ENCODE measurements at places on chromosomes 12 and 14.

DNA sequence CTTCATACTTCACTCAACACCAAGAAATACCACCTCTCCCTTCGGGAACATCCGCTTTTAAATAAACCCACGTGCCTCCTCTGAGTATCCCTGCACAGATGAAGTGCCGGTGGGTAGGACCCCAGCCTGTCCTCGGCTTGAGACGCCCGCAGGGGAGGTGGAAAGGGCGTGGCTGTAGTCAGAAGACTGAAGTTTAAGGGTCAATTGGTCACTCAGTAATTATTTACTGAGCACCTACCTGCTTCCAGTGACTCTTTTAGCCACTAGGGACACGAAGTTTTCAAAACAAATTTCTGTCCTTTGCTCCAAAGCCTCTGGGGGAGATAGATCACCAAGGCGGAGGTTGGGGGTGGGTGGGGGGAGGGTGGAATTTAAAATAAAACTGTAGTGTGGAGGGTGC is 309.4 kb downstream of the VRK1 start:
- DNase-seq, result no peak

DNA sequence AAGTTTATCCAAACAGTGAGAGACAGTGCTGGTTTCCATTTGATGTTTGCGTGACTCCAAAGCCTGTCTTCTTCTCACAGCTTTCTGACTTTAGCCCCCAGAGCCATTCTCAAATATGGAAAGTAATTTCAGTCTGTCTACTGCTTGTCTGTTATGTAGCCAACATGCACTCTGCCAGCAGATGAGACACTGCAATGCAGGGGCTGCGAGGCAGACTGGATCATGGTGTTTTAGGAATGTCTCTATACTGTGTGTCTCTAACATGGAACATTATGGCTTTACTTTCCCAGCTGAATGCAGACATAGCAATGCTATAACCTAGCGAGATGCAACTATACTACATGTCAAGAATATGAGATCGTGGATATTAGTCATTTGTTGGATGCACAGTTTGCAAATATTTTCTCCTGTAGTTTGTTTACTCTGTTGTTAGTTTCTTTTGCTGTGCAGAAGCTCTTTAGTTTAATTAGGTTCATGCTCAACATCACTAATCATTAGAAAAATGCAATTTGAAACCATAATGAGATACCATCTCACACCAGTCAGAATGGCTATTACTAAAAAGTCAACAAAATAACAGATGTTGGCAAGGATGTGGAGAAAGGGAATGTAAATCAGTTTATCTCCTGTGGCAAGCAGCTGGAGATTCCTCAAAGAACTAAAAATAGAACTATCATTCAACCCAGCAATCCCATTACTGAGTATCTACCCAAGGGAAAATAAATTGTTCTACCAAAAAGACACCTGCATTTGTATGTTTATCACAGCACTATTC is 235.8 kb upstream of the TMTC1 start:
- no peak for DNase-seq

DNA sequence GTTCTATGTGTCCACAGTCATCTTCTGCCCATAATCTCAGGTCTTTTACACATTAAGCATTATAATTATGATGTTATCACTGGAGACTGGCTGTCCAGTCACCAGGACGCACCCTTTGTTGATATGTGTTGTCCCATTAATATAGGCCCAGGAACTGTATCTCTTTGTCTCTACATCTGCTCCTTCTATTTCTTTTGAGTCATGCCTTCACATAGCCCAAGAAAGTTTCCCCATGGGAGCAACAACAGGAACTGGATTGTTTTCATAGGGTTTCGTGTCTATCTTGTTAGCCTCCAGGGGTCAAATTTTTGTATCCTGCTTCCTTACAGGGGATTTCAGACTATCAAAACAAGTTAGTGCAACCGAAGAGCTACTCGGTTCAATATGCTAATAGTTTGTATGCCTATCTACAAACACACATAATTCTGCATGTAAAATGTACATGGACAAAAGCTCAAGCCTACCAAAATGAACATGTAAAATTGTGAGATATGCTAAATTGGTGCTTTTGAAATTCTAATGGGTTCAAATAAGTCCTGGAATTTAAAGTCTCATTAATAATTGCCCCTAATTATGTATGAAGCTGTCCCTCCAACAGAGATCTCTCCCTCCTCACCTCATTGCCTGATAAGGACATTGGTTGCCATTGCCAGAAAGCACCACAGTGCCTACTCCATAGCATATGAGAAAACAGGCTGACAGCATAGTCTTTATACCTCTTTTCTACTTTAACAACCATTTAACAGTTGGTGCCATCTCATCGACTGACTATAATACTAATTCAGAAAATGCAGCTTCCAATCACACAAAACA is 99.8 kb upstream of the DIO2 start:
- DNase-seq, result no peak

GRCh38 chr14:24785698-24786097 is 151.7 kb upstream of the GZMB start:
- no peak for DNase-seq

DNA sequence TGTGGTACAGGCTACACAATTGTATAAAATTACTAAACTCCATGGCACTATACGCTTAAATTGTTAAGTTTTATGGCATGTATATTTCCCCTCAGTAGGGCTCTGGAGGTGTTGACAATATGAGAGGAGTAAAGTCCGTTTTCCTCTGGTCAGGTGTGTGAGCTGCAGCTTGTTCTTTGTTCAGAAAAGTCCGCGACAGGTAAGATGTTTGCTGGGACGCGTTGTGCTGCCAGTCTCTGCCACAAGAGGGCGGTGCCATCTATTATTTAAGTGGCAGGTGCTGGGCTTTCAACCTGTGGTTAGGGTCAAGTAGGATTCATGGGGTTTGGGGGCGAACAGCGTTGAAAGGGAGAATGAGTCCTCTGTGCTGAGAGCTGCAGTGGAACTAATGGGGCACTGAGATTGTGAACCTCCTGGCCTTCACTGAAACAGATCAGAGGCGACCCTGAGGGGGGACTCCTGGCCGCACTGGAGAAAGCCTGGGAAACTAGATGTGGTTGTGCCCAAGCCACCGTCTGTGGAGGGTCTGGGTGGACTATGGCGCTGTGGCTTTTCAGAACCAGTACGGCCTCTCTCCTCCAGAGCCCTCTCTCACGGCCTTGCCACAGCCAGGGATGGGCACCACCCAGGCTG is 179.0 kb downstream of the SLC15A4 start:
- peak; percentile 28 for DNase-seq

DNA sequence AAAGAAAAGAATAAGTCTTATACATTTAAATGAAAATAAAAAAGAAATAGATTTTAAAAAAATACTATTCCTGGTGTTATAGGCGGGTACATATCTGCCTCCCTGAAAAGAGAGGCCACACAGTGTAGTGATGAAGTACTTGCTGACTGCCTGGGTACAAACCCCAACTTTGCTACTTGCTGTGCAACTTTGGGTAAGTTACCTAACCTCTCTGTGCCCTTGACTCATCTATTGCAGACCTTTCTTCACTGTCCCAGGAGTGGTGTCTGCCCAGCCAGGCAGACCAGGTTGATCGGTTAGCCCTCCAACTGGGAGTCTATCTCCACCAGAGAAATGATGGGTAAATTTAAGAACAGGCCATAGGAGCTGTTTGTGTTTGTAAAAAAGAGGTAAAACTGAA is 82.0 kb downstream of the SLC24A4 start:
- DNase-seq, result no peak

GRCh38 chr12:95318071-95318545 is 100.5 kb downstream of the VEZT start:
- DNase-seq, result no peak
